Stomach (tissue), 19 donors: ENCODE measurements at places on chromosomes 13 and 19.

DNA sequence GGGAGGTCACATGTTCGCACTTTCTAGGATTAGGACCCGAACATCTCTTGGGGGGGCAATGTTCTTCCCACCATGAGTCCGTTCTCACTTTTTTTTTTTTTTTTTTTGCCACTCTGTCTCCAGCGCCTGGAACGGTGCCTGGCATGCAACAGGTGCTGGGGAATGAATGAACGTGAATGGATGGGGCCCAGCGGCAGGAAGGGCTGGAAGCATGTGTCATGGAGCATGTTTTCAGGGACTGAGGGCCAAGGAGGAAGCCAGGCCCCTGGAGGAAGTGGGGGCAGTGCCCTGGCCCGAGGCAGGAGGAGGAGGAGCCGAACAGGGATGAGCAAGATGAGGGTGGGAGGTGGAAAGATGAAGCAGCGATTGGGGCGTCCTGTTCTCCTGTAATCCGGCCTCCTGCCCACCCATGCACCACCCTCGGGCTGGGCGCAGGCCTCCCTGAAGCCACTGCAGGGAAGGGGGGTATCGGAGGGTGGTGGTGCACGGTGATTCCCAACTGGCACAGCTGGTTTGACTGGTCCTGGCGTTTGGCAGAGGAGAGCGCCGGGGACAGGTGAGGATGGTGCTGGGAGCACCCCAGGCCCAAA, 8.8 kb upstream of the SULT2B1 start:
- DNase-seq = peak; percentile 82

- no peak for DNase-seq
Measured at GRCh38 chr19:30864391-30865215, 484.6 kb downstream of the TSHZ3 start.

GRCh38 chr13:72782717-72783116, 784 bp downstream of the PIBF1 start:
- no peak for DNase-seq

DNA sequence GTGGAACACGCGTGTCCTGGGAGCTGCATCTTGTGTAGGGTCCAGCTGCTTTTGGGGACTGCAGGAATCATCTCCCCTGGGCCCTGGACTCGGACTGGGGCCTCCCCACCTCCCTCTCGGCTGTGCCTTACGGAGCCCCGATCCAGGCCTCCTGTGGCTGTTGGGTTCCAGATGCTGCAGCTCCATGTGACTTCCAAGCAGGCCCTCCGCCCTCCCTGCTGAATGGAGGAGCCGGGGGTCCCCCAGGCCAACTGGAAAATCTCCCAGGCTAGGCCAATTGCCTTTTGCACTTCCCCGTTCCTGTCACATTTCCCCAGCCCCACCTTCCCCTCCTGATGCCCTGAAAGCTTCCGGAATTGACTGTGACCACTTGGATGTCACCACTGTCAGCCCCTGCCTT, 6.2 kb upstream of the PGLS start:
- DNase-seq = no peak

- DNase-seq = no peak
Measured at GRCh38 chr13:91196958-91197357, 150.5 kb upstream of the MIR17HG start.

DNA sequence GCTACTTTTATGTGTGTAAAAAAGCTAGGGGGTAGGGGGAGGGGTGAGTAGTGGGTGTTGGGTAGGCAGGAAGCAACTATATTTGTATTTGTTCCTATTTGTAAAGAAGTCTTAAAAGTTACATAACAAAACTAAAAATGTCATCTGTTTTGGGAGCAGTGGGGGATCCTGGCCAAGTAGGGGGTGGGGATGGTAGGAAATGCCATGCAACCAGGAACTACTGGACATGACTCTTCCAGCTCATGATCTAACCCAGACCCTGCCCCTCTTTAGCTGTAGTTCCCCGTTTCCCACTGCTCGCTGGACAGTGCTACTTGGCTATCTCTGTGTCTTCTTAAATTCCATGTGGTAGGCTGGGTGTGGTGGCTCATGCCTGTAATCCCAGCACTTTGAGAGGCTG, 3.2 kb downstream of the GTF3A start:
- DNase-seq = no peak

- no peak for DNase-seq
Measured at GRCh38 chr13:42707586-42707985, 73.8 kb upstream of the FAM216B start.
